ENCODE measurements at places on chromosomes 6 and 20.

DNA sequence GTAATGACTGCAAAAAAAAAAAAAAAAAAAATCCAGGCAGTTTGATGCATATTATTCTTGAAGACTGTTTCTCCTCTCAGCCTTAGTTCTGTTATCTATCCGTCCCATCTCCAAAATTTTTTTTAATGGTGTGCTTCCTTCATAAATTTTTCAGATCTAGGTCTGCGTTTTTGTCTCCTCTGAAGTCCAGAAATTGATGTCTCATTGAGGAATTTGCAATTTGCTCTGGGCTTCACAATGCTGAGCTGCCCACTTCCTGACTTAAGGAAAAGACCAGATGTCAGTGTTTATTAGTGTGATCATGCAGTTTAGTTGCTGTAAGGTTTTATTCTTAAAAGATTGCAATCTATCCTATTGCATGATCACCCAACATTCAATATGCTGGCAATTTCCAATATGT, 297.6 kb downstream of the ZNF217 start:
- no peak for DNase-seq

DNA sequence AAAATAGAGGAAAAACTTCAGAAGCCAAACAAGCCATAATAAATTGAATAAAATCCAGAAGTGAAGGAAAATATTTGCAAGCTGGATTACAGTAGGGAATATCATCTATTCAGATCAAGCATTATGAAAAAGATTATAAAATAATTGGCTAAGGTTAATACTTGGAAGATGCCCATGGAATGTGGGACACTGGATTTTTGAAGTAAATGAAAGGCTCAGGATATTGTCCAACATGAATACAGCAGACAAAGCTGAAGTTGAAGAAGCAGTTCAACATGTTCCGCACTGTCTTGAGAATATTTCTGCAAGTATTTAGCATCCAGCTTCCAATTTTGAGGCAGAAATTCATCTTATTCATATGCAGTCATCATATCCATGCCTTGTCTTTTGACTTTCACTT, 1278.4 kb upstream of the GJE1 start:
- no peak for DNase-seq

DNA sequence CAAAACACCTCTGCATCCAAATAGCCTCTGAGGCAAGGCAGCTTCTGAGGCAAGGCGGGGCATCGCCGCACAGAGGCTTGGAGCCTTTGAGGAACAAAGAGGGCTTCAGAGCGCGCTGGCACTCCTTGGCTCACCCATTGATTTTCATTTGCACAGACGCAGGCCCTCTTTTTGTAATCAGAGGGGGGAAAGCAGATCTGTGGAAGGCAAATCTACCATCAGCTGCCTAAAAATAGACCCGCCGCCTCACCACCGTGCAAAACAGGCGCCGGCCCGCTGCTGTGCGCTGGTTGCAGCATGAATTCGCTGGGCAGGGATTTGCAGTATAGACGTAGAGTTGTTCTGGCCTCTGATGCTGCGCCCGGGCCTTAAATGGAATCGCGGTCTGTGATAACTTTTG, 69.9 kb upstream of the STMND1 start:
- no peak for DNase-seq

GRCh38 chr20:58440021-58440767, 51.2 kb downstream of the VAPB start:
- no peak for DNase-seq

- no peak for DNase-seq
Observed at GRCh38 chr6:163872335-163872734, 457.8 kb downstream of the QKI start.

DNA sequence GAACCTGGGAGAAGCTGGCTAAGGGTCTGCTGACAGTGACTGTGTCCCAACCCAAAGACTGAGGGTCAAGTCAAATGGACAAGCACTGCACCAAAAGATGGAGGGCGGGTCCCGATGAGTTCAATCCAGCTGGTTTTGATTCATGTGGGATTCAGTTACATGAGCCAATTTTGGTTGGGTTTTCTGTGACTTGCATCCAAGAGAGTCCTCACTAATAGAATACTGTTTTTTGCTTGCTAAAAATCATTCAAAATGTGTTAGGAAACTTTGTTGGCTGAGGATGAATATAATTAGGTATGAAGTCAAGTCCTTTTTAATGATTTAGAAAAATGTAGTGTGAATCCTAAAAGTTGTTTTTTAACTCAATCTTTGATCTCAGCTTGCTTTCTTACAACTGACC, 323.8 kb upstream of the NOX3 start:
- DNase-seq: no peak

DNA sequence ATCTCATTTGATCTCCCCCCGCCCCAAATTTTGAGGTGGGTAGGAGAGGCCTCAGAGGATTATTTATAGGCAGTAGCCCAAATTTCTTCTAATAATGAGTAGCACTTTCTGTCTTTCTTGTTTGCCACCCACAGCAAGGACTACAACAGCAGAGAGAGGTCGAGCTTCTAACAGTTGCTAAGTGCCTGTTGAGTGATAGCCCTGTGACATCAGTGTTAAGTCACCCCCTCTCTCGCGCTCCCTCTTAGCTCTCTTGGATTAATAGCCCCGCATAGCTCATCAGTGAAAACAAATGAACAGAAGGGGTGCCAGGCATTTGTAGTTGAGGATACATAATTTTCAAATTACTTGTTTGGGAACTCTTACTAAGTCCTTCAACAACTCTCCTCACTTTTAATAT, 3.5 kb downstream of the ANKRD60 start:
- no peak for DNase-seq

DNA sequence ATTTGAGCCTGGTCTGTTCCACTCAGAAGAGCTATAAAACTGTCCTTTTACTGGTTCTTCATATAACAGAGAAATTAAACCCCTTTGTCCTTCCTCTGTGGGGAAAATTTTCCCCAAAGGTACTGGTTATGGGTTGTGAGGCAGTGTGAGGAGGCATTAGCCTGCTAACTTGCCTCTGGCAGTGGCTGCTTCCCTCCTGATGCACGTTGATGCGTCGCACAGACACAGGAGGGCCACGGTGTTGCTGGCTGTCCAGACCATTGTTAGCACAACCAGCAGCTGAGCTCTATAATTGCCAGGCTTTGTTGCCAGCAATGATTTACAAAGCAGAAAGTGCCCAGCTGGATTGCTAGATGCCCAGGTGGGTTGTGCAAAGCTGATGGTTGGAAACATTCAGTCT, 10.1 kb downstream of the AAR2 start:
- no peak for DNase-seq

DNA sequence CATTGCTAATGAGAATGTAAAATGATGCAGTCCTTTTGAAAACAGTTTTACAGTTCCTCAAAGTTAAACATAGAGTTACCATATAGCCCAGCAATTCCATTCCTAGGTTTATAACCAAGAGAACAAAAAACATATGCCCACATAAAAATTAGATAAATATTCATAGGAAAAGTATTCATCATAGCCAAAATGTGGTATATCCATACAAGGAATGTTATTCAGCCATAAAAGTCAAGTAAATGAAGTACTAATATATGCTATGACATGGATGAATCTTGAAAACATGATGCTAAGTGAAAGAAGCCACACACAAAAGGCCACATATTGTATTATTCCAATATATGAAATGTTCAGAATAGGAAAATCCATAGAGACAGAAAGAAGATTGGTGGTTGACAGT, 158.0 kb upstream of the CARMIL1 start:
- no peak for DNase-seq

DNA sequence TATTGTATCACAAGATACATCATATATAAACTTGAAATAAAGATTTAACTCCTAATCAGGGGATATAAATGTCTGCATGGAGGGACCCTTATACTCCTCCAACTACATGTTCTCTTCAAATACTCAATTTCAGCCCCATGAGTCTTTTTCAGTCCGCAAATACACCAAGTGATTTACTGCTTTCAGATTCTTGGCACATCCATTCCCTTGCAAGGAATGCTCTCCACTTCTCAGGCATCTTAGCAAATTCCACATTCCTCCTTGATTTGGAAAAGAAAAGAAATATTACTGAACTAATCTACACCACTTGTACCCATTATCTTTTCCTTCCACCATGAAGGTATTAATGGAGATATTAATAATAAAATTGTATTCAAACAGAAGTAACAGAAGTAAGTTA, 999.4 kb upstream of the GJE1 start:
- DNase-seq: no peak

DNA sequence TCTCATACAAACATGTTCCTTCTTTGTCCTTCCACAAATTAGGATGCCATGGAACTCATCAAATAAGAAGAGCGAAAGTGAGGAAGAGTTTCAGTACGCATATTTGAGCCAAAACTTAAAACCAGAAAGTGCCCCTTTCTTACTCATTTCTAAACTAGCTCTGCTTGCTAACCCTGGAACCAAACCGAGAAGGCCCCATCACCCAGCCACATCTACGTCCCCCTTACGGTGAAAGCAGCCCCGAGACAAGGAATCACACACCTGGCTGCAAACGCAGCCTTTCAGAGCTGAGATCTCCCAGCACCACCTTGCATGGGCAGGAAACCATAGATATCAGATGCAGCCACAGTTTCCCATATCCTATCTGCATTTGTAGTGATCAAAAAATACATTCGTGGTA, 28.5 kb downstream of the TRERF1 start:
- DNase-seq: no peak

- no peak for DNase-seq
Observed at GRCh38 chr20:48758206-48758820, 69.5 kb downstream of the PREX1 start.

- DNase-seq: no peak
Observed at GRCh38 chr6:89977808-89978748, 83.8 kb downstream of the GJA10 start.

GRCh38 chr6:150695652-150696051, 96.0 kb downstream of the PLEKHG1 start:
- no peak for DNase-seq

DNA sequence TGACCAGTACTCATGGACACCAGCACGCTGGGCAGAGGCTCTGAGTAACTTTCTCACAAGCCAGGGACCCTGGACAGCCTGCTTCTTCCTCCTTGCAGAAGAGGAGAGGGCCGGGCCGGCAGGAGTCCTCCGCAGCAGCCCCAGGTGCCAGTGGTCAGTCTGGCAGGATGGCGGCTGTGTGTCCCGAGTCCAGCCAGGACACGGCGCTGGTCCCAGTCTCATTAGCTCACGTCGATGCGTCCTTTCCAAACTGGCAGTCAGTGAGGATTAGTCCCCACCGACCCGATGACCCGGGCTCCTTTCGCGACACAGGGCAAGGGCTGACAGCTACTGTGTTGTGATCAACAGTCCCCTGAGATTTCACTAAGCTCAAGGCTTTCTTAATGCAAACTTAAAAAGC, 267.0 kb downstream of the TAF4 start:
- no peak for DNase-seq

DNA sequence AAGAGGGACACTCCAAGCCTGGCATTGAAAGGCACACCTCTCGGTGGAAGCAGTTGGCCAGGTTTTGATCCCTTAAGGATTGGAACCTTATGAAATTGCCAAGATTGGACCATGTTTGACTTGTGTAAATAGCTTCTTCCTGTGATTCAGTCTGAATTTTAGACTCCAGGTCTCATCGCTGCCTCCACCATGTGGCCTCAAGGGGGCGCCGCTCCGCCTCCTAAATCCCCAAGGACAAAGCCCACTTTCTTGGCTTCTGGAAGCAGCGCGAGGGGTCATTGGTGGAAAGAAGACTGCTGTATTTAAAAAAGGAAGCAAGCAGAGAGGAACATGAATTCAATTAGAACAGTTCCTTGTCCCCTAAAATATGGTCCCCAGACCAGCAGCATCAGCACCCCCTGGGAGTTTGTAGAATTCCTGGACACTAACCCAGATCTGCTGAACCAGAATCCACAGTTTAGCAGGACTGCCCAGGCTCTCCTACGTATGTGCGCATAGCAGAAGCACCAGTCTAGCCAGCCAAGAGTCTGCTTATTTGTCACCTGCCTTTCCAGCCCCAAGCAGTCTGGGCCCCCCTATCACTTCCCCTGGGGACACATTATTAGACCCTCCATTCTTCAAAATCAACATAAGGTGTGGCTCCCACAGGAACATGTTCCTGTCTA, 108.5 kb downstream of the LY86 start:
- DNase-seq: no peak

- no peak for DNase-seq
Observed at GRCh38 chr6:47180633-47181032, 129.1 kb downstream of the TNFRSF21 start.

- no peak for DNase-seq
Observed at GRCh38 chr6:168139121-168139520, 60.1 kb upstream of the FRMD1 start.

GRCh38 chr20:5947276-5947675, 3.1 kb downstream of the TRMT6 start:
- DNase-seq: no peak

- no peak for DNase-seq
Observed at GRCh38 chr6:14287707-14288106, 170.1 kb downstream of the CD83 start.

DNA sequence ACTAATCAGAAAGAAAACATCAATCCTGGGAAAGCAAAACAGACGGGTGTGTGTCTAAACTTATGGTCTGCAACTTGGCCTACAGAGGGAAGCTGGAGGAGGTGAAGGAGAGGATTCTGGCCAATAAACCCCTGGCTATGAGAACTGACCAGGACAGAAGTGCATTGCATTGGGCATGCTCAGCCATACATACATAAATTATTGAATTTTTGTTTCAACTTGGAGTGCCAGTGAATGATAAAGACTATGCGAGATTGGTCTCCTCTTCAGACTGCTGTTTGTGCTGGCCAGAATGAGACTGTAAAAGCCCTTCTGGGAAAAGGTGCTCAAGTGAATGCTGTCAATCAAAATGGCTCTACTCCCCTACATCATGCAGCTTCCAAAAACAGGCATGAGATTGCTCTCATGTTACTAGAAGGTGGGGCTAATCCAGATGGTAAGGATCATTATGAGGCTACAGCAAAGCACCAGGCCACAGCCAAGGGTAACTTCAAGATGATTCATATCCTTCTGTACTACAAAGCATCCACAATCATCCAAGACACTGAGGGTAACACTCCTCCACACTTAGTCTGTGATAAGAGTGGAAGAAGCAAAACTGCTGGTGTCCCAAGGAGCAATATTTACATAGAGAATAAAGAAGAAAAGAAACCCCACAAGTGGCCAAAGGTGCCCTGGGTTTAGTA, 17.4 kb downstream of the ADNP start:
- DNase-seq: no peak

GRCh38 chr6:101394936-101395335, 1.4 kb downstream of the GRIK2 start:
- DNase-seq: no peak

DNA sequence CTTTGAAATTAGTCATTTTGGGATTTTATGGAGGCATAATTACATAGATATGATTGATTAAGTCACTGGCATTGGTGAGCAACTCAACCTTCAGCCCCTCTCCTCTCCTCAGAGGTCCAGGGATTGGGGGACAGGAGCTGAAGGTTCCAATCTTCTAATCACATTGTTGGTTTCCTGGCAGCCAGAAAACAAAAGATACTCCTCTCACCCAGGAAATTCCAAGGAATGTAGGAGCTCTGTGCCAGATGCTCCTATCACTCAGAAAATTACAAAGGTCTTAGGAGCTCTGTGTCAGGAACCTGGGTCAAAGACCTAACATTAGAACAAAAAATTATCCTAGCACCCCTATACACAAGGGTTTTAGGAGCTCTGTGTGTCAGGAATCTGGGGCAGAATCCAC, 679.7 kb upstream of the ID4 start:
- DNase-seq: no peak
